ENCODE measurements at places on chromosomes 2 and 18.

DNA sequence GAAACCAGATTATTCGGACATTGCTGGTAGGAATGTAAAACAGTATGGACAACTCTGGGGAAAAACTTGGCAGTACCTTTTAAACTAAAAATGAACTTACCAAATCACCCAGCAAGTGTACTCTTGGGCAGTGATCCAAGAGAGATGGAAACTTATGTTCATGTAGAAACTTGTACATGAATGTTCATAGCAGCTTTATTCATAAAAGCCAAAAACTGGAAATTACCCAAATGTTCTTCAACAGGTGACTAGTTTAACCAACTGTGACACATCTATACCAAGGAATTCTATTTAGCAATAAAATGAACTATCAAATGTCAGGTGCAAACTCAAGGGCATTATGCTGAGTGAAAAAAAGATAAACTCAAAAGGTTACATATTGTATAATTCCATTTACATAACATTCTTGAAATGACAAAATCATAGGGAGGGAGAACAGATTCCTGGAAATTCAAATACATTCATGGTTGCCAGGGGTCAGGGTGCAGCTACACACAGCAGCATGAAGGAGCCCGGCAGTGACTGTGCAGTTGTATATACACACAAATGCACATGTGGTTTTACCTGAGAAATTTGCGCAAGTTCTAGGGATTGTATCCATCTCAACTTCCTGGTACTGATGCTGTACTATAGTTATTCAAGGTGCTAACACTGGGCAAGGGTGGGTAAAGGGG lies 3.5 kb upstream of the RNU4ATAC start:
- DNase-seq: no peak
- no peak overlapping the region for H3K27ac ChIP-seq
- peaks cover 20% of the 10 kb centered on the region for H3K4me1 ChIP-seq
- no peak overlapping the region for H3K4me3 ChIP-seq
- H3K36me3 ChIP-seq: peaks cover 41% of the 10 kb centered on the region

- H3K36me3 ChIP-seq: no peaks in the 10 kb centered on the region
- H3K27me3 ChIP-seq: no peaks in the 10 kb centered on the region
- no peak overlapping the region for H3K4me3 ChIP-seq
- H3K27ac ChIP-seq: no peak overlapping the region
- peaks cover 8% of the 10 kb centered on the region for H3K4me1 ChIP-seq
Measured at GRCh38 chr2:25098670-25099486, 57.0 kb downstream of the EFR3B start.

- no peak for DNase-seq
- no peak overlapping the region for H3K4me3 ChIP-seq
- H3K4me1 ChIP-seq: no peaks in the 10 kb centered on the region
- H3K27me3 ChIP-seq: no peaks in the 10 kb centered on the region
- H3K36me3 ChIP-seq: peaks cover 43% of the 10 kb centered on the region
Measured at GRCh38 chr18:56884511-56884910, 233.4 kb downstream of the WDR7 start.

- DNase-seq: no peak
- no peaks in the 10 kb centered on the region for H3K36me3 ChIP-seq
- peaks cover 11% of the 10 kb centered on the region for H3K27me3 ChIP-seq
- H3K4me1 ChIP-seq: no peaks in the 10 kb centered on the region
Measured at GRCh38 chr2:67917332-67918054, 145.3 kb downstream of the C1D start.

DNA sequence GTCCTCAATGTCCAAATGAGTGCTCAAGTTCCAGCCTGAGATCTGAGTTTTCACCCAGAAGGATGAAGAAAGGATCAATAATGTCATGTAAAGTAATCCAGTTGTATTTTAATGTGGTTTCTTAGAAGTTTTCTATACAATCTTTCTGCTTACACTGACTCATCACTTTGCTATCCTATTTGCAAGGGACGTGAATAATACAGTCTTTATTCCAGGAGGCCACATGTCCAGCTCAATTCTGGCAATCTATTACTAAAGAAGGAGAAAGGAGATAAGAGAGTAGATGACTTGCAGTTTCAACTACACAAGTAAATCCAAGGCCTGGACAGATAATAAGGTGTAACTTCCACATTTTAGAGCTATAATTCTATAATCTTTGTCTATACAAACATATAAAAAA lies 601.1 kb upstream of the SETBP1 start:
- no peaks in the 10 kb centered on the region for H3K36me3 ChIP-seq
- no peak overlapping the region for H3K4me3 ChIP-seq
- no peak overlapping the region for H3K27ac ChIP-seq
- no peaks in the 10 kb centered on the region for H3K27me3 ChIP-seq
- no peaks in the 10 kb centered on the region for H3K4me1 ChIP-seq
- no peak for DNase-seq

- no peaks in the 10 kb centered on the region for H3K4me1 ChIP-seq
- no peak overlapping the region for H3K27ac ChIP-seq
- no peaks in the 10 kb centered on the region for H3K36me3 ChIP-seq
- H3K27me3 ChIP-seq: no peaks in the 10 kb centered on the region
- DNase-seq: no peak
Measured at GRCh38 chr18:37769826-37770225, 204.2 kb upstream of the CELF4 start.

DNA sequence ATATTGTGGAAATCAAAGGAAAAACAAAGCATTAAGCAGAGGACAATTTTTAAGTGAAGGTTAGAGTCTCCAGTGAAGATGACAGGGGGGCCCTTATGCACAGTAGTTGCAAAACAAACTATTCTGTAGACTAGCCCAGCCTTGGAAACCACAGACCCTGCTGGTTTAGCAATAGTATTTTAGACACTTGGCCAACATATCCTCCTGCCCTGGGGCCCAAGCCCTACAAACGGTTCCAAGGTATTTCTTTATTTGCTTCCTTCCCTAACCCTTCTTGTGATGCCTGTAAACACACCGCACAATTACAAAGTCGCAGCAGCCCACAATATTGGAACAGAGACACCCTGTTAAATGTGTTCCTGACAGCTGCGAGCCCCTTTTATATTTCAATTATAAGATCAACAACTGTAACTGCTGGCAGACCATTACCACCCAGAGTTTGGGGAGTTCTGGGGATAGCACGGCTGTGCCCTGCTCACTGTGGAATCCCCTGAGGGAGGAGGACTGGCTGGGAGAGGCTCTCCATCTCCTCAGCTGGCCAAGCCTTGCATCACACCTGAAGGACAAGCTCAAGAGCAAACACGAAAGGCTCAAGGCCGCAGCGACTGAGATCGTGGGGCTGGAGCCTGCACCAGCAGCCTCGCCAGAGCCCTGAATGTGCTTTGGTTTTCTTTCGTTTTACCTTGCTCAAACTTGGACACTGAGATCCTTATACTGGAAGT lies 282.2 kb upstream of the ATP5MC3 start:
- no peak for DNase-seq
- no peaks in the 10 kb centered on the region for H3K4me1 ChIP-seq
- no peak overlapping the region for H3K4me3 ChIP-seq
- H3K27ac ChIP-seq: no peak overlapping the region
- no peaks in the 10 kb centered on the region for H3K27me3 ChIP-seq

GRCh38 chr2:156338578-156338977 lies 6.1 kb upstream of the NR4A2 start:
- no peak for DNase-seq
- peaks cover 13% of the 10 kb centered on the region for H3K36me3 ChIP-seq
- H3K27me3 ChIP-seq: no peaks in the 10 kb centered on the region
- peaks cover 32% of the 10 kb centered on the region for H3K4me1 ChIP-seq
- no peak overlapping the region for H3K4me3 ChIP-seq
- H3K27ac ChIP-seq: no peak overlapping the region

DNA sequence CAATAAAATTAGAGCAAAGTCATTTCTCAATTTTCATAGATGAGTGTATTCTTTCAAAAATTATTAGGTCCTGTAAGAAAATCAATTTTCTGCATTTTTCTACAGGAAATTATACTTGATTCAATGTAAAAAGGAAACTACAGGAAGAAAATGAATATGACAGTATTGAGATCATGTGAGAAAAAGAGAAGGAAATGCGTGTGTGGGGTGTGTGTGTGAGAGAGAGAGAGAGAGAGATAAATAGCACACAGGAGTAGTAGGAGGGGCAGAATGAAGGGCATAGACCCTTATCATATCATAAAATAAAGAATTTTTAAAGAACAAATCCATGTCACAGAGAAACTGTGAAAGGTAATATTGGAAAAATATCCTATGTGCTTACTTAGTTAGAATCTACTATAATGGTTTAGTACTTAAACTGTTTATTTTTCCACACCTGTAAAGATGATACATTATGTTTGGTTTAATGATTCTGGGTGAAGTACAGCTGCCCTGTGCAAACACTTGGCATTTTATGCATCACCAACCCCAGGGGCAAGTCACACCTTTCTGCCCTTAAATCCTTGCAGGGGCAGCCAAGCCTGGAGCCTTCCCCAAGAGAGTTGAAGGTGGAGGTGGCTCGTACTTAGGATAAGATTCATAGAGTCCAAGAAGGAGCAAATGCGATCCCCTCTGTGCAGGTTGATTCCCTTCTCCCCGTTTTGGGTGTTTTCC lies 276.4 kb downstream of the TGIF1 start:
- H3K4me3 ChIP-seq: no peak overlapping the region
- H3K27me3 ChIP-seq: peaks cover 12% of the 10 kb centered on the region
- no peaks in the 10 kb centered on the region for H3K36me3 ChIP-seq
- no peak overlapping the region for H3K27ac ChIP-seq
- peaks cover 22% of the 10 kb centered on the region for H3K4me1 ChIP-seq

- H3K36me3 ChIP-seq: no peaks in the 10 kb centered on the region
- DNase-seq: no peak
- peaks cover 11% of the 10 kb centered on the region for H3K4me1 ChIP-seq
- no peak overlapping the region for H3K4me3 ChIP-seq
Measured at GRCh38 chr2:47737-48136, 1.4 kb upstream of the FAM110C start.

DNA sequence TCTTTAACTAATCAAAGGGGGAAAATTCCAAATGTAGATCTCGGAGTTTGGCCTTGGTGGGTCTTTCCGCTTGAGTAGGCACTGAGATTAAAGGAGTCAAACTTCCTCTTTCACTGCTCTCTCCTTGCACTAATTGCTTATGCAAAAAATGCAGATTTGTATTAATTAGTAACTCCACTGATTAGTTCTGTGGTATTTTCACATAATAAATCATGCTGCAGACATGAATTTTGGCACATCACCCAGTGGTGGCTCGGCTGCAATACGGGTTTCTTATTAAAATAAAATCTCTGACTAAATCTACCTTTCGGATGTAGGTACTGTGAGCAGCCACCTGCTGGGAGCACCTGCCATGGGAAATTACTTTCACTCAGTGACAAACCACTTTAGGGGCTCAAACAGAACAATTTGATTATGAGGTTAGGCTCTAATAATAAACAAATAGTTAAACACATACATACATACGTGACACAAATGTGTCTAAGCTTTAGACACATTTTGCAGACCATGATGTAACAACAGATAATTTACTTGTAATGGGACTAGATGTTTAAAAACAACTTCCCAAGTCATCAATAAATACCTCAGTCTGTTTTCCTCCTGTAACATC lies 6.4 kb upstream of the NEUROD1 start:
- DNase-seq: no peak
- H3K27ac ChIP-seq: no peak overlapping the region
- H3K4me3 ChIP-seq: no peak overlapping the region
- no peaks in the 10 kb centered on the region for H3K36me3 ChIP-seq
- peaks cover 67% of the 10 kb centered on the region for H3K27me3 ChIP-seq

DNA sequence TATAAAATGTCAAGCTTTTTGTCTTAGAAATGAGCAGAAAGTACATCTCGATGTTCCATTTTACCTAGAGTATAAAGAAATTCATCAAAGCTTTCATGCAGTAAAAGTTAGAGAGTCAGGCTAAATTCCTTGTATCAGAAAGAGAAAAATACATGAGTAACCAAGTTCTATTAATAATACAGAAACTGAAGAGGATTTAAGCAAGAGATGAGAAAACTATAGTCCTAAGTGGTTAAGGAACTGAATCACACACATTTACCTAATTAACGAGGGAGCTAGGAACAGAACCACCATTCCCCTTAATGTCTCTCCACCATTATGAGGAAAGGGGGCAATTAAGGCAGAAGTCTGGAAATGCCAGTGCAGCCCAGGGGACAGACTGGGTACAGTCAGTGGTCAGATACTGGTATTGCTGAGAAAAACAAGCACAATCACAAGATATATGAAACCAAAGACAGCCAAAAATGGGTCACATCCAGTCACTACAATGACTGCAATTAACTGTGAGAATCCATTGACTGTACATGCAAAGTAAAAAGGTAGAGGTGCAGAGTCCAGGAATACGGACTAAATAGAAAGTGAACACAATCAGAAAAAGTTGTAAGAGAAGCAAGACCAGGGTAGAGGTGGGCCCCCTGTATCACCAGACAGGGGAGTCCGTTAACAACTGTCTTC lies 23.9 kb downstream of the MAP4K3 start:
- DNase-seq: no peak
- no peaks in the 10 kb centered on the region for H3K27me3 ChIP-seq
- H3K4me1 ChIP-seq: peaks cover 29% of the 10 kb centered on the region
- H3K36me3 ChIP-seq: no peaks in the 10 kb centered on the region
- H3K27ac ChIP-seq: no peak overlapping the region

DNA sequence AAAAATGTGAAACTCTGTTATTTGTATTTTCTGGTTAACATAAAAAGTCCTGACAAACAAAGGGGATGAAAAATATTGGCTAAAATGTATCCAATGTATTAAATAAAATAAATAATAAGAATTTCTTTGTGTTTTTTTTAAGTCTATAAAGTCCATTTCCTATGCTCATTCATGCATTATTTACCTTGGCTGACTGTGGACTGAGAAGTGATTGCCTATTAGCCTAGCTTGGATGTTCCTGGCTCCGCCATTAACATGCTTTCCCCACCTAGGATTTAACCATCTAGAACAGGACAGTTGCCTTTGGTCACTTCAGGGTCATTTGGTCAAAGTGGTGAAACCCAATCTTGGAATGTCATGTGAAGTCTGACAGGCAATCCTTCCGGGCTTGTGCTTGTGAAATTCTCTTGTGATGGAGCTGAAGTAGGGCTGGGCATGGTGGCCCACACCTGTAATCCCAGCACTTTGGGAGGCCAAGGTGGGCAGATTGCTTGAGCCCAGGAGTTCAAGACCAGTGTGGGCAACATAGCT lies 60.4 kb upstream of the TANC1 start:
- H3K27ac ChIP-seq: no peak overlapping the region
- no peak for DNase-seq
- H3K36me3 ChIP-seq: no peaks in the 10 kb centered on the region

DNA sequence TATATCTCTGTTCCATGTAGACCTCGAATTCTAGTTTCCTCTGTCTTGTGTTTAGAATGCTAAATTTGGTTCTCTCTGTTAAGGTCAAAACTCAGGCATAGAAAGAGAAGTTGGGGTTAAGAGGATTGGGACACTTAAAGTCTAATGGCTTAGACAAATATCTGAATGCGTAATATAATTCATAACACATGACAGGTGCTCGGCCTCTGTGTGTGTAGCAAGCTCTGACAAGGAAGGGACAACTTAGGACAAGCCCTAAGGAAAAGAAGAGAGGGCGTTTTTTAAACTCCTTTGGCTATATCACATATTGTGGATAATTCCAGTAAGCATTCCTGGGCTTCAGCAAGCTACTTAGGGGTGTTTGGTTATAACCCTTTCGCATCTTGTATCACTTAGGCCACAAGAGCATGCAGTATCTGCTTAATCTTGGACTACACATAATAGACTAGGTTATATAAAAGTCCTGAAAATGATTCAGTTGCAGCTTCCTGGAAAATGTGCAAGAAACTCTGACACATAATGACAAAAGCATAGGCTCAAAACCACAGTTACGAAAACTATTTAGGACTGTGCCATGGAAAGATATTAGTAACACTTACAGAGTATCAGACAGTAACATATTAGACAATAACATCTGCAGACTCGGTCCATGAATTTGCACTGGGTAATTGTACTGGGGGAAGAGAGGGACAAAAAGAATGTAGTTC lies 16.1 kb upstream of the CREB1 start:
- H3K4me3 ChIP-seq: no peak overlapping the region
- peaks cover 14% of the 10 kb centered on the region for H3K36me3 ChIP-seq
- H3K27me3 ChIP-seq: no peaks in the 10 kb centered on the region
- H3K27ac ChIP-seq: no peak overlapping the region
- no peak for DNase-seq
